ENCODE measurements at places on chromosomes 3 and 15.
A peak's percentile ranks its signal among the peaks of the same experiment; 100 is the strongest.

DNA sequence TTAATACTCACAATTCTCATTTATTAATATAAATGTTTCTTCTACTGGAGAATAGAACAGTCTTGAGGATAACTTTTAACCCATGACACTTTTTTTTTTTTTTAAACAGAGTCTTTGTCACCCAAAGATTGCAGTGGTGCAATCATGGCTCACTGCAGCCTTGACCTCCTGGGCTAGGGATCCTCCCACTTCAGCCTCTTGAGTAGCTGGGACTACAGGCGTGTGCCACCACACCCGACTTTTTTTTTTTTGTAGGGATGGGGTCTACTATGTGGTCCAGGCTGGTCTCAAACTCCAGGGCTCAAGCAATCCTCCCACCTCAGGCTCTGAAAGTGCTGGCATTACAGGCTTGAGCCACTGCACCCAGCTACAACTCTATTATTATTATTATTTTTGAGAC, 34.5 kb downstream of the PIK3CB start:
- H3K27ac ChIP-seq: peak overlapping the region; percentile 3
- peaks cover 43% of the 10 kb centered on the region for H3K4me1 ChIP-seq
- no peak for DNase-seq
- peaks cover 6% of the 10 kb centered on the region for H3K36me3 ChIP-seq

- no peaks in the 10 kb centered on the region for H3K36me3 ChIP-seq
- H3K4me3 ChIP-seq: no peak overlapping the region
Measured at GRCh38 chr3:165259541-165260193, 63.5 kb upstream of the SLITRK3 start.

DNA sequence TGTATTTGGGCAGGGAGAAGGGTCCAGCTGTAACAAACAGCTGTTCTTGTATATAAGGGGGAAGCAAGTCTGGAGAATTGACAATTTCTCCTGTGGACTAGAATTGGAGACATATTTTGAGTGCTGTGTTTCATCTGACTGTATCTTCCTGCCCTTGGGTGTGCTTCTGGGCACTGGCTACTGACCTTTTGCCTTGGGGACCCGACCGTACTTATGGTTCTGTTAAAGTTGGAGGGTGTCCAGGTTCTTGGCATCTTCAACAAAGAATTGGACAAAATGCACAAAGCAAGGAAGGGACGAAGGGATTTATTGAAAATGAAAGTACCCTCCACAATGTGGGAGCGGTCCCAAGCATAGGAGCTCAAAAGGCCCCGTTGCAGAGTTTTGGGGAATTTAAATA, 31.0 kb downstream of the MAP2K1 start:
- H3K27ac ChIP-seq: no peak overlapping the region
- peaks cover 5% of the 10 kb centered on the region for H3K36me3 ChIP-seq
- H3K4me1 ChIP-seq: peaks cover 69% of the 10 kb centered on the region
- H3K4me3 ChIP-seq: no peak overlapping the region
- DNase-seq: no peak

DNA sequence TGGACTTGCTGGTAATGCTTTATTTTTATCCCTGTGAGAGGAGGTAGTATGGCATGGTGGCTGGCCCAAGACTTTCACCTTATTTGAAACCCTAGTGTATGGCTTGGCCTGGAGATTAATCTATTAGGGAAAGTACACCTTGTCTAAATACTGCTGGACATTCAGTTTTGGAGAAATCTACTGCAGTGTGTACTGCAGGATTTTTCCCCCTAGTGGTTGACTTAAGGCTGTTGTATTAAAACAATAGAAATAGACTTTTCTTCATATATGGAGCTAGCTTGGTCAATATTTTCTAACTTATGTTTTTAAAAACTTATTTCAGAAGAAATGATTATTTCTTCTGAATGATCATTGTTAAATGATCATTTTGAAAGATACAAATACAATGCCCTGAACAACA, 13.9 kb upstream of the SLITRK3 start:
- no peaks in the 10 kb centered on the region for H3K27me3 ChIP-seq
- no peak for DNase-seq
- no peak overlapping the region for H3K27ac ChIP-seq
- no peaks in the 10 kb centered on the region for H3K36me3 ChIP-seq
- no peaks in the 10 kb centered on the region for H3K4me1 ChIP-seq

- H3K4me3 ChIP-seq: no peak overlapping the region
- DNase-seq: no peak
- H3K27ac ChIP-seq: no peak overlapping the region
- H3K4me1 ChIP-seq: peaks cover 23% of the 10 kb centered on the region
- H3K36me3 ChIP-seq: no peaks in the 10 kb centered on the region
Measured at GRCh38 chr15:38631119-38632075, 66.8 kb upstream of the RASGRP1 start.

GRCh38 chr15:101045835-101046691, 126.9 kb downstream of the LRRK1 start:
- no peaks in the 10 kb centered on the region for H3K4me1 ChIP-seq
- no peak for DNase-seq

DNA sequence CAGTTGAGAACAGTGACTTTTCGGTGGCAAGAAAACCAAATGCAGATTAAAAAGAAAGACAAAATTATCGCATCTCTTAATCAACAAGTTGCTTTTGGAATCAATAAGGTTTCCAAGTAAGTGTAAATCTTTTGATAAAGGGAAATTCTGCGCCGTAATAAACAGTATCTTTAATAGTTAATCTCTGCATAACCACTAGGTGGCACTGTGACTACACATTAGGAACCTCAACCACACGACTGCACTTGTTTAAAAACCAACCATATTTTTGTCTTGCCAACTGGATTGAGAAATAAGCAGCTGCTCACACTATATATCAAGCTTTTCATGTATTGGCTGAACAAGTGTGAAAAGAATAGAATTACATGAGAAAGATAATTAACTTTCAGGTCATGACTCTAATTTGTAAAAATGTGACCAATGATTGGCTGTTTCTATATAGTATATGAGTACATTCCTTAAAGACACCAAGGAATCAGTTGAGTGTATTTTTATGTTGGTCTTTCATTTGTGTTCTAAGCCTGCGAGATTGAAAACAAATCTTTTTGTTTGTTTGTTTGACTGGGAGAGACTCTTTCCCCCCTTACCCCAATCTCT, 72.7 kb downstream of the DZIP3 start:
- H3K27me3 ChIP-seq: no peaks in the 10 kb centered on the region
- peak; percentile 36 for DNase-seq
- peaks cover 11% of the 10 kb centered on the region for H3K4me1 ChIP-seq
- H3K4me3 ChIP-seq: no peak overlapping the region
- peaks cover 9% of the 10 kb centered on the region for H3K36me3 ChIP-seq
- no peak overlapping the region for H3K27ac ChIP-seq

DNA sequence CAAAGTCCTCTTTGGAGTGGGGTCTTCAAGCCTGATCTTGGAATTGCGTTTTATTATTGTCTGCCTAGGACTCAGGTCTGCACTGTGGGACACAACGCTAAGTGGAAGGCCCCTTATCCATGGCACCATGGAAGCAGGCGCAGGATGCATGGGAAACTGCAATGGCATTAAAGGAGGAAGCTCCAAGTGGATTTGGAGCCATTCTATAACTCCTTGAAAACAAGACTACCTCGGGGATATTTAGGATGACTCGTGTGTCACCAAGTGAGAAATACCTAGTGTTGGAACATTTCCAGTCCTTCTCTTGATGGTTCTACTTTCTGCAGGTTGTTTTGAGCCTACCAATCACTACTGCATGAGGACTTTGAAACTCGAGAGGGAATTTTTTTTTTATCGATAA, 126.6 kb upstream of the ZBED2 start:
- no peaks in the 10 kb centered on the region for H3K27me3 ChIP-seq
- no peak for DNase-seq
- peaks cover 33% of the 10 kb centered on the region for H3K36me3 ChIP-seq
- no peak overlapping the region for H3K4me3 ChIP-seq

DNA sequence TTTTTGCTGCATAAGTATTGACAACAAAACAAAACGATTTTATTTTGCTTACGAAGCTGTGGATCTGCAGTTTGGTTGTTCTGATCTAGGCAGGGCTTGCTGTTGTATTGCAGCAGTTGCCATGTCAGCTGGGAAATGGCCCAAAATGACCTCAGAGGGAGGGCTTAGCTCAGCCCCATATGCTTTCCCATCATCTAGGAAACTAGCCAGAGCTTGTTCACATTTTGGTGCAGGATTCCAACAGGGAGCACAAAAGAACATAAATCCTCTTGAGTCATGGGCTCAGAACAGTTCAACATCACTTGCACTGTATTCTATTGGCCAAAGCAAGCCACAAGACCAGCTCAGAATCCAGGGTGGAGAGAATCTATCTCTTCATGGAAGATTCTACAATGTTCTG, 42.2 kb upstream of the ROBO2 start:
- DNase-seq: no peak
- H3K36me3 ChIP-seq: no peaks in the 10 kb centered on the region
- no peaks in the 10 kb centered on the region for H3K27me3 ChIP-seq
- no peaks in the 10 kb centered on the region for H3K4me1 ChIP-seq
- no peak overlapping the region for H3K27ac ChIP-seq

DNA sequence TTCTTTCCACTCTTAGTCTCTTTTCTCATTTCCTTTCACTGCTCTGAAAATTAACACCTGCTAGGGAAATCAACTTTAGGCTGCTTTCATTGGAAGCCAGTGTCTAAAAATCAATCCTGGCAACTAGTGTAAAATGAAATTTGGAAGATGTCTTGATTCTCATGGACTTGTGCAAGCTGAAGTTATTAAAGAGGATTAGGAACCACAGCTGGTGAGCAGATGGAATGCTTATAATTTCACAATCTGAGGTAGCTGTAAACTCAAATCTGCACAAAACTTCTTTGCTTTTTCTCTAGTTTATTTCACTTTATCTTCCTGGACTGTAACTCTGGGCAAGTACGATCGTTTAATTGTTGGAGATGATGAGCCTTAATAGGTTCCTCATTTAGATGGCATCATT, 175.6 kb downstream of the GHSR start:
- no peak for DNase-seq
- H3K36me3 ChIP-seq: peaks cover 3% of the 10 kb centered on the region
- H3K4me1 ChIP-seq: peaks cover 4% of the 10 kb centered on the region
- no peaks in the 10 kb centered on the region for H3K27me3 ChIP-seq
- H3K4me3 ChIP-seq: no peak overlapping the region

All from central memory CD8-positive, alpha-beta T cell (primary cell).